ENCODE measurements at places on chromosomes 5 and 9.

- no peaks in the 10 kb centered on the region for H3K4me1 ChIP-seq
- no peaks in the 10 kb centered on the region for H3K27me3 ChIP-seq
- H3K4me3 ChIP-seq: no peak overlapping the region
- no peak overlapping the region for H3K27ac ChIP-seq
Measured at GRCh38 chr5:130155345-130156011, 251.2 kb downstream of the CHSY3 start.

- H3K27me3 ChIP-seq: no peaks in the 10 kb centered on the region
- H3K4me3 ChIP-seq: peak overlapping the region; percentile 44
- peak; percentile 77 for DNase-seq
- 0 out of 2 replicates have a peak, but pooled peaks cover 3% of the 10 kb centered on the region for H3K4me1 ChIP-seq
- H3K27ac ChIP-seq: no peak overlapping the region
Measured at GRCh38 chr5:68962757-68963484, 130.9 kb upstream of the SLC30A5 start.

DNA sequence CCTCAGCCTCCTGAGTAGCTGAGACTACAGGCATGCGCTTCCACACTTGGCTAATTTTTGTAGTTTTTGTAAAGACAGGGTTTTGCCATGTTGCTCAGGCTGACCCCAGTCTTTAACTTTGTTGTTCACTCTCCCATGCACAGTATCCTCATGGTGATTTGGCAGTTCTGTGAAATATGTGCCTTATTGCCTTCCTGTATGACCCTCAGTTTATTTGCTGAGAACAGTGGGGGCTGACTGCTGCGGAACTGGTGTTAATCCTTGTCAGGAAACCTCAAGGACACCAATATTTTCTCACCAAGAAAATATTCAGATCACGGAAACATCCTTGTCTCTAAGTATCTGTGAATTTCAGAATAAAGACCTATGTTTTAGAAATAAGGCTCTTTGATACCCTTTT, 287.8 kb downstream of the ARRDC3 start:
- no peak overlapping the region for H3K27ac ChIP-seq
- no peaks in the 10 kb centered on the region for H3K4me1 ChIP-seq
- no peak for DNase-seq
- no peaks in the 10 kb centered on the region for H3K27me3 ChIP-seq
- H3K4me3 ChIP-seq: no peak overlapping the region

DNA sequence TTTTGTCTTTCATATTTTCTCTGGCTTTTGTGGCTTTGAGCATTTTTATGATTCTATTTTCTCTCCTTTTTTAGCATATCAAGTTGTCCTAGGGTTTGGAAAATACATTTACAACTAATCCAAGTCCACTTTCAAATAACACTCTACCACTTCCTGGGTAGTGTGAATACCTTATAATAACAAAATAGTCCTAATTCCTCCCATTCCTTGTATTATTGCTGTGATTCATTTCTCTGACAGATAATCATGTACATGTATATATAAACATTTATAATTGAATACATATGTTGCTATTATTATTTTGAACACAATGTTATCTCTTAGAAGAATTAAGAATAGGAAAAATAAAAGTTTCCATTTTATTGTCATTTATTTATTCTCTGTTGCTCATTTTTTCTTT, 14.9 kb upstream of the ADAM19 start:
- no peak for DNase-seq
- no peak overlapping the region for H3K27ac ChIP-seq
- no peaks in the 10 kb centered on the region for H3K36me3 ChIP-seq
- no peak overlapping the region for H3K4me3 ChIP-seq

GRCh38 chr5:43416803-43417394, 4.7 kb upstream of the CCL28 start:
- H3K4me3 ChIP-seq: no peak overlapping the region
- no peak for DNase-seq
- H3K27ac ChIP-seq: no peak overlapping the region
- H3K36me3 ChIP-seq: no peaks in the 10 kb centered on the region

GRCh38 chr5:154163327-154164248, 26.9 kb upstream of the GALNT10 start:
- H3K4me3 ChIP-seq: no peak overlapping the region
- no peak for DNase-seq
- H3K27me3 ChIP-seq: no peaks in the 10 kb centered on the region
- H3K4me1 ChIP-seq: no peaks in the 10 kb centered on the region

- DNase-seq: no peak
- H3K4me3 ChIP-seq: peak overlapping the region; percentile 12
- peak overlapping the region; percentile 81 for H3K27ac ChIP-seq
- H3K27me3 ChIP-seq: no peaks in the 10 kb centered on the region
Measured at GRCh38 chr5:57842364-57843058, 359.9 kb upstream of the ACTBL2 start.

- no peak overlapping the region for H3K27ac ChIP-seq
- peaks cover 7% of the 10 kb centered on the region for H3K4me1 ChIP-seq
- H3K4me3 ChIP-seq: no peak overlapping the region
- H3K36me3 ChIP-seq: no peaks in the 10 kb centered on the region
- DNase-seq: no peak
Measured at GRCh38 chr9:99118782-99119466, 14.0 kb downstream of the TGFBR1 start.

GRCh38 chr9:19288081-19288480, 57.6 kb downstream of the DENND4C start:
- no peak overlapping the region for H3K4me3 ChIP-seq
- no peaks in the 10 kb centered on the region for H3K27me3 ChIP-seq
- H3K4me1 ChIP-seq: peaks cover 8% of the 10 kb centered on the region

DNA sequence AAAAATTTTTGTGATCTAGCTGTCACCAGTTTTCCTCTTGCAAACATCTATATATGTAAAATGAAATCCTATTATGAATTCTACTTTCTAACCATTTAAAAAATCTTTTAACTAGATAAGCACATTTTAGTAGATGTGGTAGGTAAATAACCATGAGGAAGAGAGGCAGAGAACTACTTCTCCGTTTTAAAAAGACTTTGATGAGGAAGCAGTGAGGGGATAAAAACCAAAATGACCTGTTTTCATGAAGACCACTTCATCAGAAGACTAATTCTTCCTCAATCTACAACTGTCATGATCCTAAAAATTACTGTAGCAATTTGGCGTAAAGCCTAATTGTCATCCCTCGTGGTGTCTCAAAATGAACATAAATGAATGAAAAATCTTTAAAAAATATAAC, 15.7 kb upstream of the ERBIN start:
- H3K36me3 ChIP-seq: no peaks in the 10 kb centered on the region
- no peak for DNase-seq
- H3K4me3 ChIP-seq: no peak overlapping the region

DNA sequence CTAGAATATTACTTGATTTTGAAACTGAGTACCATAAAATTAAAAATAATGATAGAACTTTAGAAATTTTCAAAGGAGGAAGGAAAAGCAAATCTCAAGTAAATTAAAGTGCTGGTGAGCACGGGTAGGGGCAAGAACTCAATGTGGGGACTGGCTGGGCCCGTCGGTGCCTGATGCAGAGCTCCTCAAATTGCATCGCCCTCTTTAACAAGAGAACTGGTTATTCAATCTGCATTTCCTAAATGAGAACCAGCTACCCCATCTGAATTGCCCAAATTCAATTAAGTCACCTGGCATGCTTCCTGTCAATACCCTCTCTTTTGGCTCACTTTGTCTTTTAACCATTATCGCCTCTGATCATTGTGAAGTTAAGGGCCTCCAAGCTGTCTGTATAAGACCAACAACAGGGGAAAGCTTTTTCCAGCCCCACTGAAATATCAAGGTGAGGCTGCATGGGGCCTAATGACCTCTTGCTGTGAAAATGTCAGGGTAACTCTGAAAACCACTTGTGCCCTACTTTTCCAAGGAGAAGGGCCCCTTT, 316.7 kb downstream of the SLIT3 start:
- H3K4me1 ChIP-seq: no peaks in the 10 kb centered on the region
- no peak for DNase-seq
- H3K27me3 ChIP-seq: 0 out of 2 replicates have a peak, but pooled peaks cover 12% of the 10 kb centered on the region
- no peak overlapping the region for H3K27ac ChIP-seq
- H3K36me3 ChIP-seq: no peaks in the 10 kb centered on the region

Measured in PC-3 (cell line).